NCI-H1105 treated with DMSO at 0.1 percent for 48 hours (cell line): ENCODE measurements at places on chromosomes 5 and 9.

DNA sequence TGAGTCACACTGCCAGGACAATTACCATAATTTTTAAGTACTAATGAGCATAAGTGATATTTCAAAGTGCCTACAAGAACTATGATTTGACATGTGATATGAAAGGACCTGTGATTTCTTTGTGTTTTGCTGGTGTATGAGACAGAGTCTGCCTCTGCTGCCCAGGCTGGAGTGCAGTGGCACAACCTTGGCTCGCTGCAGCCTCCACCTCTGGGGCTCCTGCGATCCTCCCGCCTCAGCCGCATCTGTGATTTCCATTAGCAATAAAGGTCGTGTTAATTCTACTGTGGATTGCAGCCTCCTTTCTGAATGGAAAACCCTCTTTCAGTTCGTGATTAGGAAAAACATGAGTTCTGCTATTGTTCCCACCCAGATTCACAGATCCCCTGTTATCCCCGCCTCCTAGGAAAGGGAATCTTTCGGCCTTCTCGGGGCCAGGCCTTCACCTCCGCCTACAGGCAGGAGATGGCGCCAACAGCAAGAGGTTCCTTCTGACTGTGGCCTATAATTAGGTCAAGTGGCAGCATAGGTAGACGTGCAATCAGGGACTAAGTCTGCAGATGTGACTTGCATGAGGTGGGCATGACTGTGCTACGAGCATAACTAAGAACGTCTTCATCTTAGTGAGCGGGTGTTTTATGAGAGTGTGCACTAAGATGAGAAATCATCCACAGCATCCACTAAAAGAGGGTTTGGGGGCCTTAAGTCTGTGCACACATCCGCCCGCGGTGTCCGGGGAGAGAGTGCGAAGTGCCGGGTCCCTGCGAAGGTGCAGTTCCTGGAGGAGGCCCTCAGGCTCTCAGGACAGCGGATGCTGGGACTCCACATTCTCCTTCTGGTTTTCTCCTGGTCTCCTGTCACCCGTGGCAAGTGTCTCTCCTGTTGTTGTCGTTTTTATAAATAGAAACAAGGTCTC lies 23.1 kb downstream of the TRIM7 start:
- DNase-seq: no peak

DNA sequence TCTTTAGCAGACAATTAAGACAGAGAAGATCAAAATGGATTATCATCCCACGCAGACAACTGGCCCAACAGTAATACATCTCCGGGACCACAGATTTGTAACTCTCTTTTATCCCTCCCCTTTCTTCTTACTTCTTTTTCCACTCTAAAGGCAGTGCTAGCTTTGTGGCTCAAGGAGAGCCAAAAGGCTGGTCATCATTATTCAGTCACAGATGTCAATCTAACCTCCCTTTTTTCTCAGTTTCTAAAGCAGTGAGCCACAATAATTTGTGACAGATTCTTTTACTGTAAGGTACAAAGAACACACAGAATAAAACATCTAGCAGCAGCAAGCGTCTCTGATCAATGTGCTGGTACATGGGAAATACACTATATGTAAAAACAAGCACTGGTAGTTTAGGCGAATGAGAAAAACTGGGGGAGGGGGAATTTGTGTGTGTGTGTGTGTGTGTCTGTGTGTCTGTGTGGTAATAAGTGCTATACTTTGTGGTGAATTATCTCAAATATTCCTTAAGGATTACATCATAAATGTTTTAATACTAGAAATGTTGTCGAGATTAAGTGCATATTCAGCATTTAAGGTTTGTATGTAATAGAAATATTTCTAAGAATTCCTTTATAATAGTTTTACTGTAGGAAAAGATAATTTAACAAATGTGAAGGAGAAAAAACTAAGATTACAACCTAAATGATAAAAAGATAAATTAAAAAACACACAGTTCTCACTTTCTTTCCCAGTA lies 140.2 kb downstream of the DENND1A start:
- DNase-seq: no peak

- DNase-seq: no peak
Measured at GRCh38 chr5:123628860-123629544, 117.0 kb downstream of the CSNK1G3 start.

- DNase-seq: no peak
Measured at GRCh38 chr5:14741801-14742440, 77.4 kb downstream of the OTULIN start.

DNA sequence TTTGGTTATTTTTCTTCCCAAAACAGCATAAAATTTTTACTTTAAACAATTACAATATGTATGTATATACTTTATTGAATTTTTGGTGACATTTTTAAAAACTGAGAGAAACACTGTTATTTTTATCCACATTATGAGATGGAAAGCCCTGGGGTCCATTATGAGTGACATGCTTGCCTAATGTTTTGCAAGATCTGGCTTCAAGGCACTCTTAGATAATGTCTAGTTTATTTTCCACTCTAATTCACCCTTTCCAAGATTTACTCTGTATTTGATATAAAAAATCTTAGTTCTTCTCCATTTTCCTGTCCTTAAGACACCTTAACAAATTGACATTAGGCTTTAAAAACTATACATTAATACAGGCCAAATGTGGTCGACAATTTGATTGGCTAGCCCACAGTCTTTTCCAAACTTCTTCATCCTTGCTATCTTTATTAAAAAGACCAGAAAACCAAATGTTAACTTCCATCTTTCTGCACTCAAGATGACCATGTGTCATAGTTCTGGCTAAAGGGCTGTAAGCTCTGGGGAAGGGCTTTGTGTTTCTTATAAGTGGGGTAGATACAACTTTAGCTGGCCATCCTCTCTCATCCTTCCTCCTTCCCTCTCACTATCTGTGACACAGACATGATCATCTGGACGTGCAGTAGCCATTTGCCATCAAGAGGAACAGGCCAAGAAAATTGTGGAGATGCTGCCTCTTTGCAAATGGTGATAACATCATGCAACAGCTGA lies 561.1 kb downstream of the PDE4D start:
- DNase-seq: no peak
